ENCODE measurements at places on chromosomes 2 and 18.

GRCh38 chr2:149313512-149313972 is 16.8 kb upstream of the LYPD6 start:
- no peak for DNase-seq

GRCh38 chr18:44893045-44893706 is 212.5 kb downstream of the SETBP1 start:
- DNase-seq, result no peak

- DNase-seq, result no peak
Measured at GRCh38 chr18:58788470-58788869, 76.2 kb upstream of the ZNF532 start.

DNA sequence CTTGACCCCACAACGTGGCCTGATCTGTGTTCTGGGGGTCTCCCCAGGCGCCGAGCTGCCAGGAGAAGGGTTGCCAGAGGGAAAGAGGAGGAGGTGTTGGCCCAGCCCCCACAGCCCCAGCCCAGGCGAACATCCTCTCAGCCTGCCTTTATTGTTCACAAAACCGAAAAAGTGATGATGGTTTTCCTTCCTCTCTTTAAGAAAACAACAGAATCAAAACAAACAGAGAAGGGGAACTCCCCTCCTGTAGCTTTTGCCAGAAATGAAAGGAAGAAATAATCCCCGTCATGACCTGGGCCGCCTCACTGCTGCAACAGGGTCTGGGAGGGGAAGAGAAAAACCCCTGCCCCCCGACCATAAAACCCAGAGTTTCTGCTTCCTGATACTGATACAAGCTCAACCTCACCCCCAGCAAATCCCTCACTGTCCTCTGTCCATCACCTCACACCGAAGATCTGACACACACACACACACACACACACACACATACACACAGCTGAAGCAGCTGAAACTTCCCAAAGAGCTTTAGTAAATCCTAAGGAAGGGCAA is 52.0 kb downstream of the ZFP36L2 start:
- DNase-seq, result no peak

GRCh38 chr2:100641125-100641435 is 78.3 kb downstream of the PDCL3 start:
- DNase-seq, result no peak

DNA sequence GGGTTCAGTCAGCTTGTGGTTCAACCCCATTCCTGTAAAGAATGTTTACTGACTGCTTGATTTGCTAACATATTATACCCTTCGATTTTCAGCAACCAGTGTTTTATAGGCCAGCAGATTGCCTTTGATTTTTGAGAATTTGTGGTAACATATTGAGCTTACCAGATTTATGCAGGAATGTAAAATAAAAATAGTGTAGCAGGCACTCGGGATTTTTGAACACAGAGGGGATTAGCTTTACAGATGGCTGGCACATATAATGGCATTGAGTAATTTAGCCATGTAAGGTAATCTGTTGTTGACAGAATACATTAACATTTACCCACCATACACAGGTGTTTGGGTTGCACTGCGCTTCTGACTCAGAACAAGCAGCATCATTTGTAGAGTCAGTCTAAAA is 354.0 kb downstream of the LRRTM1 start:
- DNase-seq, result no peak

GRCh38 chr2:50691513-50691912 is 340.4 kb downstream of the NRXN1 start:
- DNase-seq, result no peak

DNA sequence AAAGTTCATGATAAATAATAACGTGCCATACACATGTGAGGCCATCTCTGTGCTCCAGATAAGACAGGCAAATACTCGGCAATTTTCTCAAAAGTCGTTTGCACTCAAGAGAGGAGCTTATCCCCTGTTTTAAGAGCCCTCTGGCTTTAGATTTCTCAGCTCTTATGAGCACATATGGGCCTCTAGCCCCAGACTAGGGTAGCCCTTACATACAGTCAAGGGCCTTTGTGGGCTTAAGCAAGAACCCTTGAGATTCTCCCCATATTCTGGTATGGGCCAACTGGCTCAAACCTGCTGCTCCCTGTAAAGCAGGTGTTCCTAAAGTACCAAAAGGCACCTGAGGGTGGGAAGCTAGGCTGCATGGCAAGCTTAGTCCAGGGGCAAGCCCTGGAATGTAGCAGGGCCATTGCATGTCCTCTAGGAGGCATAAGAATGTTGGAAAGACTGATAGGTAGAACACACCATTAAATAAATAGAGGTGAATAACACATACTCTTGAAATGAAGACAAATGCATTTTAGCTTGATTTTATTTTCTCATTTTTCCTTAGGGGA is 66.1 kb downstream of the FASTKD2 start:
- no peak for DNase-seq

- no peak for DNase-seq
Measured at GRCh38 chr2:45256867-45257641, 247.8 kb upstream of the SIX2 start.

DNA sequence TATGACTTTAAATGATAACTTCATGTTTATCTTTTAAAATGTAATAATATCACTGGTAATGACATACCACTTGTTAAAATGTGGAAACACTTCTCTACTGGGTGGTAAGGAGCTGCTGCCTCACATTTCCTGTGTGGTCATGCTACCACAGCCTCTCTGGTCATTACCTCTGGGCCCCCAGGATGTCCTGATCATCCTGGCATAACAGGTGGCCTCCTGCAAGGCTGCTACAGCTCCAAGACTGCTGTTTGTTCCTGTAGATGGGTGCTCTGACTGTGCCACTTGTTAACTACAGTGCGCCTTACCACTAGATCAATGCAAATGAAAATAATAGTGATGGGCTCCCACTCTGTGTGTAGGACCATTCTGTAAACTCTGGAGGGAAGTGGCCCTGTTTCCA is 500.2 kb upstream of the SPRED2 start:
- DNase-seq, result no peak

DNA sequence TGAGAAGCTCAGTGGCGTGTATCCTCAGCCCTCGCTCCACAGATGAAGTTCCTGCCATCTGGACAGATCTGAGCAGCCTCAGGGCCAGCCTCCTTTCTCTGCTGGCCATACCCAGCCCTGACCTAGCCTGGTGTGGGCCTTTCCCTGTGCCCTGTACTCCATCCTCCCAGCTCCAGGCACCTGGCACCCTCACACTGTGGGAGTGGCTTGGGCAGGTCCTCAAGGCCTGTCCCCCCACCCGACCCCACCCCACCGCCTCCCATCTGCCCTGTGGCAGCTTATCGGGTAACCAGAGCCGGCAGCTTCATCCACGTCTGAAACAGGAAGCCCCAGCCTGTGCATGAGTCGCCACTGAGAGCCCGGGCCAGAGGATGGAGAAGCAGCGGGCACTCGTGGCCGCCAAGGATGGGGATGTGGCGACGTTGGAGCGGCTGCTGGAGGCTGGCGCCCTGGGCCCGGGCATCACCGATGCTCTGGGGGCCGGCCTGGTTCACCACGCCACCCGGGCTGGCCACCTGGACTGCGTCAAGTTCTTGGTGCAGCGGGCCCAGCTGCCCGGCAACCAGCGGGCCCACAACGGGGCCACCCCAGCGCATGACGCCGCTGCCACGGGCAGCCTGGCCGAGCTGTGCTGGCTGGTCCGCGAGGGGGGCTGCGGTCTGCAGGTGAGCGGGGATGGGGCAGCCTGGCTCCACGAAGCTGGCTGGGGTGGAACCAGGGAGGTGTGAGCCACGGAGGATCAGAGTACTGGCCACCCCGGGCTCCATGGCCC is at the start of gene ESPNL:
Gene ESPNL, plus strand, starts transcription at position 292 of the 772 bp plus-strand sequence. Its CDS starts 80 bp downstream, at position 372.
- DNase-seq, result peak; percentile 11

GRCh38 chr2:134999521-134999920 is 47.7 kb downstream of the MAP3K19 start:
- no peak for DNase-seq

GRCh38 chr2:95004287-95004686 is 21.2 kb upstream of the MAL start:
- no peak for DNase-seq

GRCh38 chr2:166764216-166764615 is 124.1 kb upstream of the XIRP2 start:
- DNase-seq, result no peak

GRCh38 chr2:222861411-222862105 is 722 bp downstream of the ACSL3 start:
- DNase-seq, result peak; percentile 89

GRCh38 chr2:39069890-39070465 is 50.9 kb downstream of the SOS1 start:
- no peak for DNase-seq

GRCh38 chr2:148875387-148876051 is 492 bp downstream of the KIF5C start:
- DNase-seq, result no peak

DNA sequence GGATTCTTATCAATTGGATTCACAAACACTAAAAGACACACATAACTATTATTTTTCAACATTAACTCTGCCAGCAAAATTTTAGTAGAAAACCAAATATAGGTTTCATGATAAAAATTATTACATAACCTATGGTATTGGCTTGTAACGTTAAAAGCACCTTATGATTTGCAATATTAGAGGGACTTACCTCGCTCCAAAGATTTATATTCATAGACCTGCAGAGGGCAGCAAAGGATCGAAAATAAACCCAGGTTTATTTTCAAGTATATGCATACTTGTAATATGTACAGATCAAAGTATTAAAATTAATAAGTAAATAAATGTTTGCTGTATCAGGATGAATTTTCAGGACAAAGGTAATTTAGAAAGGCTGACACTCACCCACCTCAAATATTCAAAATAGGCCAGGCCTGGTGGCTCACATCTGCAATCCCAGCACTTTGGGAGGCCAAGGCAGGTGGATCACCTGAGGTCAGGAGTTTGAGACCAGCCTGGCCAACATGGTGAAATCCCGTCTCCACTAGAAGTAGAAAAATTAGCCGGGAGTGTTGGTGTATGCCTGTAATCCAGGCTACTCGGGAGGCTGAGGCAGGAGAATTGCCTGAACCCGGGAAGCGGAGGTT is 45.3 kb downstream of the LRPPRC start:
- no peak for DNase-seq

DNA sequence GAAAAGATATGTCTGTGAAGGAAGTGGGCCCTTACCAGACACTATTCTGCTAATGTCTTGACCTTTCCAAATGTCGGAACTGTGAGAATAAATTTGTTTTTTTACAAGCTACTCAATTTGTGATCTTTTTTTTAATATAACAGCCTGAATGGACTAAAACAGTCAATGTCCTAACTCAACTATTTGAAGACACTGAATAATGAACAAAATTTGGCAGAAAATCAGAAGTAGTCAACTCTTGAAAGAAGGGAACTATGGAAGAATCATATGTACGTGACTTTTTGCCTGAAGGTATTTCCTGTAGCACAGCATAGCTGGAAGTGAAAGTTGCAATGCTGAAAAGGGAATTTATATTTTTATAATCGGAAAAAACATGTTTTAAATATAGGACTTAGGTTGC is 351.8 kb upstream of the TFPI start:
- DNase-seq, result no peak

GRCh38 chr2:198591586-198591985 is 787.2 kb downstream of the PLCL1 start:
- no peak for DNase-seq

DNA sequence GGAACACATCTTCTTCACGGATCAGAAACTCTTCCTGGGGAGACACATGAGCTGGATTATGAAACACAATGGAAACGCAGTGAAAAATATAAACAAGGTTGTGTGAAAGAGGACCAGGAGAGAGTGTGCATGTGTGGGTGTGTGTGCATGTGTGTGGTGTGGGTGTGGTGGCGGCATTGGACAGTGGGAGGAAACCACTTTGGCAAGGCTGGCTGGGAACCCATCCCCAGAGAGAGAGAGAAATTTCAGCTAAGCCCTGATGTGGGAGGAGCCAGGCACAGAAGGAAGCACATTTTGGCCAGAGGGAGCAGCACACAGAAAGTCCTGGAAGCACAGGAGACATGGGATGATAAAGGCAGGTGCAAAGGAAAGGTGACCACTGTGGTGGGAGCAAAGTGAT is 147.6 kb upstream of the COPS8 start:
- DNase-seq, result no peak

GRCh38 chr2:182548031-182548950 is 121.5 kb upstream of the PDE1A start:
- no peak for DNase-seq

DNA sequence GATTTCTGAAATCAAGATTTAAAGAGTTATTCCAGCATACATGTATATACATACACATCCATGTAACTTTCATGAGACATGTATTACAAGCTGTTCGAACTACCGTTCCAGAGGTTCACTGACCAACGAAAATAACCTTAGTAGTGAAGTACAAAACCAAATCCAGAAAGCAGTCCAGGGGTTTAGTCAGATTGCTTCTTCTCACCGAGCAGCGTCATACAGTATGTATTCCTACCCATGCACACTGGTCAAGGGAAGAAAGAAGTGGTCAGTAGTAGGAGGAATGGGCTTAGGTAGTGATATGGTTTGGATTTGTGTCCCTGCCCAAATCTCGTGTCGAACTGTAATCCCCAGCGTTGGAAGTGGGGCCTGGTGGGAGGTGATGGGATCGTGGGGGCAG is 45.3 kb downstream of the E2F6 start:
- DNase-seq, result no peak

GRCh38 chr2:211737282-211737681 is 801.3 kb downstream of the ERBB4 start:
- DNase-seq, result no peak

DNA sequence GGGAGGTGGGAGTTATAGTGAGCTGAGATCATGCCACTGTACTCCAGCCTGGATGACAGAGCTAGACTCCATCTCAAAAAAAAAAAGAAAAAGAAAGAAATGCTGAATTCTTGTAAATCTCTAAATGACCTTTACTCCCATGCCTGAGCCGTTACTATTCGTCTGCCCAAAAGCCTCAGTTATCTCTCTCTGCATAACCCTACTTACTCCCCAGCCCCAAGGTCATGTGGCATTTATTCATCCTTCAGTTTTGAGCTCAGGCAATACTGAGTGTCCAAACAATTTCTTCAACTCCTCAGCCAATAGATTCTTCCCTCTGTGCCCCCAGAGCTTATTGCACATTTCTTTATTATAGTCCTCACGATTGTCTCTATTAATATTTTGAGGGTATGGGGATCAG is 28.8 kb downstream of the RAB1A start:
- DNase-seq, result no peak

DNA sequence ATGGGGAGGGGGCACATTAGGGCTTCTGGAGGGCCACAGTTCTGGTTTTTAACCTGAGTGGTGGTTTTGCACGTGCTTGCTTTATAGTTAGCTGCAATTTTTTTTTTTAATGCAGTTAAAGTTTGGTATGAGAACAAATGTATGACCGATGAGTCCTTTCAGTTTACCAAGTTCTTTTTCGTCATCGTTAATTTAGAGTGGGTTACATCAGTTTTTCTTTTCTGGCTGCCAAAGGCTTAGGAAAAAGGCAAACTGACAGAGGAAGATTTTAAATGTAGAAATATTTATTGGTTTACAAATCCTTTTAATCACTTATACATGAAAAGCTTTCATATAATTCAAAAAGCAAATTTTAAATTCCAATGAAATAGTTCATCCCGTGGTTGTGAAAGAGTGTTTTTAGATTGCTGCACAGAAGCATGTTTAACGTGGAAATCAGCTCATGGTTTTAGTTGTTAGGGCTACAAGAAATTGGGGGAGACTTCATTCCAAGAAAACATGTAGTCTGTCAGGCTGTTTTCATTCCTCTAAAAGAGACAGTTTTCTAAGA is 82.9 kb downstream of the MSH2 start:
- no peak for DNase-seq

- DNase-seq, result no peak
Measured at GRCh38 chr2:85675866-85676548, 8.0 kb upstream of the SFTPB start.

Measured in lower leg skin (tissue), 4 donors.